A172 (cell line): ENCODE measurements at places on chromosomes 16 and 17. TPM values are rescaled to one million over a fixed set of nuclear protein-coding genes. Genes with fewer than 3 reads are reported as not detected.
A peak's percentile ranks its signal among the peaks of the same experiment; 100 is the strongest.

Gene SMIM36
- not detected in 2 replicates for total RNA-seq

Gene C1QTNF8
- 2.9 TPM in 1 of 2 replicates, not detected in the other for total RNA-seq

Gene CBX4
- 17.2 and 20.5 TPM in 2 replicates for total RNA-seq

- DNase-seq = no peak
These were observed 526.8 kb upstream of the GOT2 start for GRCh38 chr16:59260892-59261291.

DNA sequence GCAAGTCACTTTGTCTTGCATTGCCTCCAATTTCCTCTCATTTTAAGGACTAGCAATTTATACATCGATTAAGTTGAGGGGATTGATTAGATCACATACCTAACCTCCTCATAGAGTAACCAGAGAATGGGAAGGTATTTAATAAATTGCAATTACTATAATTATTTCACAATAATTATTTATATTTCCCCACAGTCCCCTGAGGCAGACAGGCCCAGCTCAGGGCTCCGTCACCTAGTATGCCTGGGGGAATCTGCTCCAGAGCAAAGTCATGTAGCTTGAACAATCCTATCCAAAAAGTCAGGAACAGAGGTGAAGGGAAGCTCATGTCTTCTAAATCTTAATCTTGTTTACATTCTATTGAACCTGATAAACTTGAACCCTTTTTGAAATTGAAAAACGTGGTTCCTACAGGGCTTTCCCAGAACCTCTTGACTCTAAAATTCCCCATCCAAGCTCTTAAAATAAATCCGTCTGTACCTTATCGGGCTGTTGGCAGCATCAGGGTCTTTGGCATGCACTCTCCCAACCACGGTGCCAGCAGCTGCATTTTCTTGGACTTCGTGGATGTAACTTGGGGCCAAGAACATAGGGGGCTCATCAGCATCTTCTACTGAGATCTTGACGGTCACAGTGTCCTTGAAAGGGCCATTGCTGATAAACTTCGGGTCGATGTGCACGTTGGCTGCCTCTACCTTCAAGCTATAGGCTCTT, 140.1 kb downstream of the CDH11 start:
- no peak for DNase-seq

DNA sequence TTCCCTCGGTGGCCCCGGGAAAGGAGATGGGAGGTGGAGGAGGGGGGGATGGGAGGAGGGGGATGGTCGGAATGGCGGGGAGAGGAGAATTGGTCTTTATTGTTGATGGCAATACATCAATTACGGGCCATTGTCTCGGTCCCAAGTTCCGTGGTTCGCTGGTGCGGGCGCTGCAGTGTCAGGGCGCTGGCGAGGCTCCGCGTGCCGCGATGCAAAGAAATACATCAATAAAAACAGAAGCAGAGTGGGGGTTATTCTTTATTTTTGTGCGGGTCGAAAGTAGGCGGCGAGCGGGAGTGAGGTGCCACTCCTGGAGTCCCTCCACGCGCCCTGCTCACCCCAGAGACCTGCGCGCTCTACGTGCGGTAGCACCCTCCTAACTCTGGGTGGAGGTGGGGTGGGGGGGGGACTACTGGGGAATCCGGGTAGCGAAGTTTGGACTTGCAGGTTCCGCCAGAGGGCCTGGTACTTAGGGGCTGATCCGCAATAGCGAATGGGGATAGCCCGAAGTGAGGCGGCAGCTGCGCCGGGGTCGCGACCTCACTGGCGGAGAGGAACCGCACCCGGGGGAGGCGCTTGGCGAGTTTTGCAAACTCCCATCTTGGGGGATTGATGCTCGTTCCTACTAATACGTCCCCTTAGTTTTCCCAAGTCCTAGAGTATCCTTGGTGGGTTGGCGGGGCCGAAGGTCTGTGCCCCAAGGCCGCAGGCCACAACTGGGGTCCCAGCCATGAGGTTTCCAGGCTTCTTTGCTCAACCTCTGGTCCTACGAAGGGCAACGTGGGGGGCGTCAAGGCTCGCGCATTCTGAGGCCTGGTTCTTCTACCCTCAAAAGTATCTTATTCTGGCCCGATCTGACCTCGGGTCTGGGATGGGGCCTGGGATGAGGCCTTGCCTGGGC, 3.5 kb upstream of the SALL1 start:
- DNase-seq = no peak

DNA sequence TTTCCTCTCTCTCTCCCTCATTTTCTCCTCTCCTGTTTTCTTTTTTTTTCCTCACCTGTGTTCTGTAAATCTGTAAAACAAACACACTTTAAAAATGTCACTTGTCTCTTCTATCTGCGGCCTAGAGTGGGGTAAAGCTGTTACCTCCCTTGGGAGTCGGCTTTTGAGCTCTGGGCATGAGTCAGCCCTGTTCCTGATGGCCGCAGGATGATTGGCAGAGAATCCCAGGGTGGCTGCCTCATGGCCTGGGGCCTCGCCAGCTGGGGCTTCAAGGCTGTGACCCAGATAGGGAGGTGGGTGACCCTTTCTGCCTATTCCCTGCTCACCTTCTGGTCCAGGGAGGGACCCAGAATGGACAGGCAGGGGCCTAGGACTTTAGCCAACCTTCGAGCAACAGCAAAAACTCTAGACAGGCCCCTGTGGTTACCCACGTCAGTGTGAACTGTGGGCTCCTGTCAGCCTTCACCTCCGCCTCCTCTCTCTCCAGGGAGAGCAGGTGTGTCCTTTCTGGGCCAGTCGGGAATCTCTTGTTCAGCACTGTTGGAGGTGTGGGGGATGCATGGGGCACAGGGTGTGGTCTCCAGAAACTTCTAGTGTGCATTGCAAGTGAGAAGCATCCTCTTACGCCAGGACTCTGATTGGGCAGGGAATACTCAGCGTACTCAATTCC, 87.4 kb downstream of the RAP1GAP2 start:
- DNase-seq = peak; percentile 82

DNA sequence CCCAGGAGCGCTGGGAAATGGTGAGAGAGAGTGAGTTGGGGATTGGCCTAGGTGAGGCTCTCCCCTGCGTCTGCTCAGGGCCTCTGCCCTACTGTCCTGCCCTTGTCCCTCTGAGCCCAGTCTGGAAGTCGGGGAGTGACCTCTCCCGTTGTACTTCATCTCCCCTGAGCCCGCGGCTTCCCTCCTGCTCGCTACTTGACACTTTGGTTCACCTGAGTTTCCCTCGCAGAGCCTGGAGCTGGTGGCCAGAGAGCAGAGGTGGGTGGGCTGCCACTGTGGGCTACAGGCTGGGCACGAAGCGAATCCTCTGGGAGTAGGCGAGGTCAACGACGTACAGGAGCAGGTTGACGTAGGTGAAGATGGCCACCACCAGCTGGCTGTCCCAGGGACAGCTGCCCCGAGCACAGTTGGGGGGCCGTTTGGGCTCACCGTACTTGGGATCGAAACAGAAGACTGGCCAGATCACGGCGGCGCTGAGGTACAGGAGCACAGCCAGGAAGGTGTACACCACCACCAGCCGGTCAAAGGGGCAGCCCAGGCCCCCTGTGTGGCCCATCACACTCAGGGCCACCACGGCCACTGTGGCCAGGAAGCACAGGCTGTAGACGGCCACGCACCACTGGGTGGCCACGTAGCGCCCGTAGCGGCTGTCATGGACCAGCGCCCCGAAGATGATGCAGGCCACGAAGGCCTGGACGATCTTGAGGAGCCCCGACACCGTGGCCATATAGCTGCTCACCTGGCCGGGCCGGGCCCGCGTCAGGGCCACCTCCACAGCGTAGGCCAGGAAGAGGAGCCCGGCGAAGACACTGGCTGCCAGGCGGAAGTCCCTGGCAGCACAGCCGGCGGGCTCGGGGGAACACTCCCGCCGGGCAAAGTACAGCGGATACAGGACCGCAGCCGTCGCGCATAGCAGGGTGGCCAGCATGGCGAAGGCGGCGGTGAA, 3.7 kb upstream of the PYCR1 start:
- no peak for DNase-seq

DNA sequence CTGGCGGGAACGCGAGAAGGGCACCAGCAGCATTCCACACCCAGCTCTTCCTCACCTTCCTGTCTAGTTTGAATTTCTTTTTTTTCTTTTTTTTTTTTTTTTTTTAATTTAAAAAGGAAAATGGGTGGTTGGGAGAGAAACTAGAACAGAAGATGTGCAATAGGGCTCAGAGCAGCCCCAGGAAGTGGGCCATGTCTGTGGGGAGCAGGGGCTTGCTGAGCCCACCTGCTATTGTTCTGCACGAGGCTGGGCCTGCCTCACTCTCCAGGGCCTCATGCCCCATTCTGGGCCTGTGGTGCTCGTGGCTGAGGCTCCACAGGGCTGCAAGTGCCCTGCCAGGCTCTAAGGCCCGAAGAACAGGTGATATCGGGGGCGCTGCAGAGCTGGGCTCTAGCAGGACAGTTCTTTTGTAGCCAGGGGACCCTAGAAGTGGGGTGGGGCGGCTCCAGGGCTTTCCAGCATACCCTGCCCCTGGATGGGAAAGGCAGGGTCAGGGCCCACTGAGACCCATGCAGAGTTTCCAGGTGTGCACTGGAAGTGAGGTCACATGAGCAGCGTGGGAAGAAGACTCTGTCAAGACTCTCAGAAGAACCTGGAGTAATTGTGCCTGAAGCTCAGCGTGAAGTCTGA, 12.4 kb downstream of the MRPL27 start:
- DNase-seq = no peak

- peak; percentile 76 for DNase-seq
These were observed at the start of gene UNC13D for GRCh38 chr17:75843577-75844529. Gene UNC13D (minus strand): TSS chr17:75844404. CDS start chr17:75844337, 67 bp downstream.

DNA sequence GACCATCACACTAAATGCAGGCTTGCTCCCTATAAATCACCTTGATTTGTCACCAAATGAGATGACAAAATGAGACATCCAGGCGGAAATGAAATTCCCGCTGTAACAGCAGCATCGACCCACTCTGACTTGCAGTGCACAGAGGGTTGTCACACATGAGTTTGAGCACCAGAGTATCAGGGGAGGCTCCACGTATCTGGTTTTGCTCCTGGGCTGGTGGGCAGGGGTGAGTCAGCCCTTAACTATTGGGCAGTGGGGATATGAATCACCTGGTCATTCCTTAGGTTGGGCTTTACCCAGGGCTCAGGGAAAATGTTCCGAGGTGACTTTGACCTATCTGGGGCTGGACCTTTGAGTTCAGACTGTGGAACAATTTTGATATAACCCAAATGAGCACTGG, 245.2 kb upstream of the CCL2 start:
- DNase-seq = peak; percentile 42

DNA sequence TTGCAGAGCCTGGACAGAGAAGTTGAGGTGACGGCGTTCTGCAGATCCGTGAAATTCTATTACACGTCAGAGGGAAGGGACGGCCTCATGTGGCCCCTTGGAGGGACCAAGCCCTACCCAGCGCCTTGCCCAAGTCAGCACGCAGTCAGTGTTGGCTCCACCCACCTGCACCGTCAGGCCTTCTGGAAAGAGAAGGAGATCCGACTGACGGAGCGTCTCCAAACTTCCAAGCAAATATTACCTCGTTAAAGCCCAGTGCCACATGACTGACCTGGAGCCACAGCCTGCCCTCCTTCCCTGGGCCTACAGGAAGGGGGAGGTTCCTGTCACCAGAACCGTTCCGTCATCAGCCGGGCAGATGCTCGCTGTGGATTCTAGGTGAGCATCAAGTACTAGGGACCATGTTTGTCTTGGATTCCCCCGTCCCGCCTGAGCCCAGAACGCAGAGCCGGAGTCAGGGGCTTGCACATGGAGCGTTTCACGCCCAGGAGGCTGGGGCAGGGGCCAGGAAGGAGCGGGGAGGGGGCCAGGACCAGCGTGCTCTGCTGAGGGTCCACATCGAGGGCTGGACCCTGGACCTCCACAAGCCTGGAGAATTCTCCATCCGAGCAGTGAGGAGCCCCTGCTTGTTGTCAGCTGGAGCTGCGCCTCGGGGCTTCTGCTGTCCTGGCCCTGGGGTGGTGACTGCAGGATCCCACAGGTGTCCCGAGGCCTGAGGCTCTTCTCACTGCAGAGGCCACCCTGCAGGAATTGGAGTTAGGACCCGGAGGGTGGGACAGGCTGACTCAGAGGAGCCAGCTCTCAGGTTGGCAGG, 22.6 kb upstream of the METRNL start:
- DNase-seq = peak; percentile 62

DNA sequence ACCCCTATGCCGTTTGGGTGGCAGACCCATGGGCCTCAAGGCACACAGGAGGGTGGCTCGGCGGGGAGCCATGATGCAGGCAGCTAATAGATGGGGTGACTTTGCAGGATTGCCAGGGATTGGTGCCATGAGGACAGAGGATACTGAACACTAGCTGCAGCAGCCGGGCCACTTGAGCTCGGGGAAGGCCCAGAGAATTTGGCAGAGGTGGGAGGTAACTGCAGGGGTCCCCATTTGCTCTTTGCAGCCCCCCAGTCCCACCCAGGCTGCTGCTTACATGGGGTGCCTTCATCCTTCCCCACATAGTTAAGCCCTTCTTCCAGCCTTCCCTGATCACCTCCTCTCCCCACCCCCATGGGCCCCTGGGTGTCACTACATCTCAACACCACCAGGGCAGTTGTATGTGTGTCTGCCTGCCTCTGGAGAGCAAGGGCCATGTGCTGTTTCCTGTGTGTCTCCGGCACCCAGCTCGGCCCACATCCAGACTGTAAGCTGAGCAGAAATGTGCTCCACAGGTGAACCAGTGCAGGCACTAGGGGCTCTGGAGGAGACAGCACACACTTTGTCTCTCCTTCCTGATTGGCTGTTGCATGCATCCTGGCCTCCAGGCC, 52.0 kb downstream of the SREBF1 start:
- no peak for DNase-seq

- DNase-seq = no peak
These were observed 33.4 kb downstream of the CMIP start for GRCh38 chr16:81477697-81478693.

DNA sequence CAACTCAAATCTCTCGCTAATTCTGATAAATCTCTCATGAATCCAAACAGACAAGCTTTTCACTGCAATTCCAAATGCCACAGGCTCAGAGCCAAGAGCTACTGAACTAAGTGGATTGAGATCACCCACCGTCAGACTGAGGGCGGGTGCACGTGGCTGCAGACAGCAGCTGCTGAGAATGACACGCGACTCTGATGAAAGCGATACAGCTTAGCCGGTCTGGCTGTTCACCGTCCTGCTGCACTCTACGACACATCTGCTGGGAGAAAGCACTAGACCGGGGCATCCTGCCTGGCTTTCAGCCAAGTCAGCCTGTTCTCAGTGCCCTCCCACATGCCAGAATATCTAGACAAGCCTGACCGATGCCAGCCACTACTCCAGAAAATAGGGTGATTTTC, 42.6 kb downstream of the KLHDC4 start:
- peak; percentile 94 for DNase-seq

DNA sequence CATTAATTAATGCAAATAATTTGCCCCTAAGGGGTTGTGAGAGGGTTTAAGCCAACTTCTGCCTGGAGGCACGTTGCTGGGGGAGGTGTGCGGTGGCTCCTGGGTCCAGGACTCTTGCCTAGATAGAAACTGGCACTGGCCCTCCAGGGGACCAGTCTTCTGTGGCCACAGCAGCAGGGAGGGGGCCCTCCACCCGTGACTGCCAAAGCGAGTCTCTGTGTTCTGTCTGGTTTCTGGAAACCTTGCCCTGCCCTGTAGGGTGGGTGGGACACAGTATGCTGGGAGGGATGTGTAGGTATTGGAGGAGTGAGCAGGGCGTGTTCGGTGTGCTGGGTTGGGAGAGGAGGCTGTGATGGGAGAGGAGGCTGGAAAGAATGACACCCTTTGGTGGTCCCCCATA, 78.8 kb downstream of the TBC1D16 start:
- DNase-seq = no peak
